ENCODE measurements at places on chromosomes 3 and 15. TPM values are rescaled to one million over a fixed set of nuclear protein-coding genes. Genes with fewer than 3 reads are reported as not detected.

GRCh38 chr3:116153174-116153573 is 292.1 kb downstream of the LSAMP start:
- DNase-seq = no peak

DNA sequence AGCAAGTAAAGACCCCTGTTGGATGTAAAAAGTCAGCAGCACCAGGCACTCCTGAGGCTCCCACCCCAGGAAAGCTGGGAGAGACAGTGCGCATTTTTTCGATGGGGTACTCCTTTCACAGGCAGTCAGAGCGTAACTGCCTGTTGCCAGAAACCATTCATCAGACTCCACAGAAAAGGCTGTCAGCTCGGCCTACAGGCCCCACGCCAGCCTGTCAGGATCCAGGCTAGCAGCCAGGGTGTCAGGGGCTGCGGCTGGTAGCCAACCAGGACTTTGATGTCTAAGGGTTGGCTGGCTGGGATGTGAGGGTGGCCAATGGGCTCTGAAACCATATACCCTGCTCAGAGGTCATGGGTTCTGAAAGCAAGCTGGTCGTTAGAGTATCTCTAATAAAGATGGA is 164.5 kb downstream of the WNT5A start:
- no peak for DNase-seq

DNA sequence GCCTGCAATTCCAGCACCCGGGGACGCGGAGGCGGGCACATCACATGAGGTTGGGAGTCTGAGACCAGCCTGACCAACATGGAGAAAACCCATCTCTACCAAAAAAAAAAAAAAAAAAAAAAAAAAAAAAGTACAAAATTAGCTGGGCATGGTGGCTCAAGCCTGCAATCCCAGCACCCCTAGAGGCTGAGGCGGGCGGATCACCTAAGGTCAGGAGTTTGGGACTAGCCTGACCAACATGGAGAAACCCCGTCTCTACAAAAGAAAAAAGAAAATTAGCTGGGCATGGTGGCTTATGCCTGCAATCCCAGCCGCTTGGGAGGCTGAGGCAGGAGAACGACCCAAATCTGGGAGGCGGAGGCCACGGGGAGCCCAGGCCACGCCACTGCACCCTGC is 7.5 kb upstream of the FAN1 start:
- no peak for DNase-seq

ZNF80 gene
- total RNA-seq = not detected

PXK gene
- 13.3 TPM for total RNA-seq

Measured in left cardiac atrium (tissue), 4 donors.